ENCODE measurements at places on chromosomes 11 and 22.

- DNase-seq = no peak
Observed at GRCh38 chr22:30614268-30614667, 7.3 kb downstream of the TCN2 start.

DNA sequence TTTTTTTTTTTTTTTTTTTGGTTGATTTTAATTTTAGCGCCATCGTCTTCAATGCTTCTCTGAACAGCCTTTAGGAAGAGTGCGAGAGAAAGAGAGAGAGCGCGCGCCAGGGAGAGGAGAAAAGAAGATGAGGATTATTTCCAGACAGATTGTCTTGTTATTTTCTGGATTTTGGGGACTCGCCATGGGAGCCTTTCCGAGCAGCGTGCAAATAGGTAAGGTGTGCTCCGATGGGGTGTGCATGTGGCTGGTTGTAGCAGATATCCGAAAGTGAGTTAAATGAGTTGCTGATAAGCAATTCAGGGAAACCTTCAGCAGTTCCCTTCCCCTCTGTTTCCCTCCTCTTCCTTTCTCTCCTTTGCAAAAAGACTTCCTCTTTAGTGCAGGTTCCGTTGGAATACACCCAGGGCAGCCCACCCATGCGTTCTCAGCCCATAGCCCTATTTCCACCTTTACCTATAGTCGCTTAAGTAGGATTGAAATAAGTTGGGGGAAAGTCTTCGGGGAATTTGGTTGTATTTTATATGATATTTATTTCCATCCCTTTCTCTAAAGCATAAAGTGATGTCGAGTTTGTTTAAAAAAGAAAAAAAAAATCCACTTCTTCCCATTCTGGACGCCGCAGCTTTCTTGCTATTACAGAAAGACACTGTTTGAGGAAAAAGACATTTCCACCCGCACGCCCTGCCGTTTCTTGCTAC, 1.1 kb downstream of the GRIA4 start:
- no peak for DNase-seq

DNA sequence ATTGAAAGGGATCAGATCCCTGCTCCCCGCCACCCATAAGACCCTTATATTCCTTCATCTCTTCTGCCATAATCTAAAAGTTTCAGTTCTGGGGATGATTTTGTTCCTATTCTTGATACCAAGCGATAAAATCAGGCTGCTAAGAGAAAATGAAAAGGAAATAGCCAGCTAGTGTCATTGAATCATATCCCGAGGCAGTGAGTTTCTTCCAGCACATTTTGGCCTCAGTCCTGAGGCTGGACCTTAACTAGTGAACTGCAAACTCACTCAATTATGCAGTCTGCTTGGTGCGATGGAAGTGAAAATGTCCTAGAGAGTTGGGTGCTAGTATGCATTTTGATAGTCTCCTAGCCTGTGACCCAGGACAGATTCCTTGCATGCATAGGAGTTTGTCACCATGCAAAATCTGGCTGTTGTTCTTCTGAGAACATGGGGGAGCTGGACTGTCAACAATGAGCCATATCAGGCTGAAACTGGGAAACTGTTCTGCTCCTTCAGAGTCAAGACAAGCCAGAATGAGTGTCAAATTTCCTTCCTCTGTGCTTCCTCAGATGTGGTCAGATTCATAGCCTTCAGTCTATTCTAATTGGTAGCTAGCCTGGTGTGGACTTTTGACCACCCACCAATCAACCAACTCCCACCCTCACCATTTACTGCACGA, 102.9 kb downstream of the CCDC81 start:
- DNase-seq = no peak

- DNase-seq = no peak
Observed at GRCh38 chr11:73734993-73735392, 25.9 kb downstream of the RAB6A start.

DNA sequence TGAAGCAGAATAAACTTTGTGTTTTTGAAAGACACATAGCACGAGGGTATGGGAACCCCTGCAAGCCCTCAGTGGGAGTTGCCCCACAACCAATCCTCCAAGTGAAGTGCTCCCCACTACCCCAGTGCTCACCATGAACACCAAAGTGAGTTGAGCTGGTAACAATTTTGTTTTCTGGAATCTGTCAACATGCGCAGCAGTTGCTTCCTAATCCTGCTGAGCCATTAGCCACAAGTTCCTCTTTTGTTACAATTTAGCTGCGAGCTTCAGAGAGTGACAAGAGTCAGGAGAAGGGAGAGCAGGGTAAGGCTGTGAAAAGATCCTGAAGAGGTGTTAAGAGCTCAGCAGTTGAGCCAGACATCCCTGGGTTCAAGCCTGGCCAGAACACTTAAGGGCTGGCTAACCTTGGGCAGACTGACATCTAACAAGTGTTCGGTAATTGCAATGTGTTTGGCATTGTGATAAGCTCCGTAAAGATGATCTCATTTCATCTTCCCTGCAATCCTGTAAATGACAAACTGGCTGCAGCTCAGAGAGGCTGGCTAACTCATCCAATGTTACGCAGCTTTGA, 24.1 kb upstream of the ASPHD2 start:
- no peak for DNase-seq

- no peak for DNase-seq
Observed at GRCh38 chr22:36432592-36433317, 45.0 kb upstream of the MYH9 start.

- no peak for DNase-seq
Observed at GRCh38 chr11:102267609-102268008, 49.7 kb upstream of the BIRC3 start.

- DNase-seq = no peak
Observed at GRCh38 chr11:11267312-11267711, 85.7 kb downstream of the CSNK2A3 start.

GRCh38 chr11:19633276-19633675, 79.4 kb upstream of the NAV2 start:
- DNase-seq = no peak

DNA sequence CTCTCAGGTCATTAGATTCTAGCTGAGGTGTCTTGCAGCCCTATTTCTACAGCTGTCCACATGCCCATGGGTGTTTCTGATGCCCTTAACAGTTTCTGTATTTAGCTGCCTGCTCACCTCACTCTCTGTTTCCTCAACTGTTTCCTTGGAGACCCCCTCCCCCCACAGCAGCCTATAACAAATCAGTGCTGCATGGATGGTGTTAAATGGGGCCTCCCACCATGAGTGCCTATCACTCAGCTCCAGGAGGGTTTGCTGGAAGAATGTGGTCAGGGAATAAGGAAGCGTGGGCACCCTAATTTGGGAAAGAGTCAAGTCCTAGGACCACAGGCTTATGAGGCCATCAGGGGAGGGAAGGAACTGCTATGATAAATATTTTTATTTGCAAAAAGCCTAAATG, 8.6 kb downstream of the KLHL35 start:
- no peak for DNase-seq

- DNase-seq = no peak
Observed at GRCh38 chr11:126231725-126232459, 20.3 kb downstream of the FAM118B start.

DNA sequence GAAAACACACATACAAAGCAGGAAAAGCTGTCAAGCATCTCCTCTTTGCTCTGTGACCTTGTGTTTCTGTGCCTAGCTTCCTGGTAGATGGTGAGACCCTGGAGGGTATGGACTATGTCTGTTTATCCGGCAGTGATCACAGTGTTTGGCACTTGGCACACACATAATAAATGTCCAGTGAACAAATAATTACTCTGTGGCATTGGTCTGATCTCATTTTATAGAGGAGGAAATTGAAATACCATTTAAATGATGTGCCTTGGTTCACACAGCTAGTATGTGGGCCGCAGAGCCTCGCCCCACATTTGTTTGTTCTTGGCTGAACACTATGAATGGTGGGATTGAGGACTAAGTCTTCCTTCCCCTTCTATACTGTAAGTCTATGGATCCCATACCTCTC, 104.7 kb upstream of the SPON1 start:
- no peak for DNase-seq

GRCh38 chr22:44491269-44492035, 6.6 kb downstream of the RTL6 start:
- no peak for DNase-seq

GRCh38 chr11:78860720-78861422, 286.2 kb upstream of the NARS2 start:
- no peak for DNase-seq

DNA sequence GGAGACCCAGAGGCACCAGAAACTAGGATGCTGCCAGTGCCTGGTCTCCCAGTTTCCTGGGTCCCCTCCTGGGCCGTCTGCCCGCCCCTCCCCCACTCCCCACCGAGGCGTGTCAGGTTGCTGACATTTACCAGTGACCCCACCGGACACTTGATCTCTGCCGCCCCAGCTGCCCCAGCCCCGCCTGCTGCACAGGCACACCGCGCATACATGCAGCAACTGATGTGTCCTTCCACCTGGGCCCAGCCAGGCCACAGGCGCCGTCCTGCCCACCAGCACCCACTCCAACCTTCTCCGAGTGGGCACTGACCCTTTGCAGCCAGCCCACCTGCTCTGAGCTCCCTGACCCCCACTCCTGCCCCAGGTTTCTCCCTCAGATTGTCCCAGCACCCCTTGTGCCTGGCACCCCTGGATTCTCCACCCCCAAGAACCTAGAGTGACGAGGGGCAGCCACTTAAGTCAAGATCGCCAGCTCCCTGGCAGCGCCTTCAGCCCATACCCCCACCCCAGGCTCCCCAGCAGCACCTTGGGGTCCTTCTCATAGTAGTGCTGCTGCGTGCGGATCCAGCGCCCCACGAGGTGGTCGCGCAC, 548 bp downstream of the PYGM start:
- no peak for DNase-seq

DNA sequence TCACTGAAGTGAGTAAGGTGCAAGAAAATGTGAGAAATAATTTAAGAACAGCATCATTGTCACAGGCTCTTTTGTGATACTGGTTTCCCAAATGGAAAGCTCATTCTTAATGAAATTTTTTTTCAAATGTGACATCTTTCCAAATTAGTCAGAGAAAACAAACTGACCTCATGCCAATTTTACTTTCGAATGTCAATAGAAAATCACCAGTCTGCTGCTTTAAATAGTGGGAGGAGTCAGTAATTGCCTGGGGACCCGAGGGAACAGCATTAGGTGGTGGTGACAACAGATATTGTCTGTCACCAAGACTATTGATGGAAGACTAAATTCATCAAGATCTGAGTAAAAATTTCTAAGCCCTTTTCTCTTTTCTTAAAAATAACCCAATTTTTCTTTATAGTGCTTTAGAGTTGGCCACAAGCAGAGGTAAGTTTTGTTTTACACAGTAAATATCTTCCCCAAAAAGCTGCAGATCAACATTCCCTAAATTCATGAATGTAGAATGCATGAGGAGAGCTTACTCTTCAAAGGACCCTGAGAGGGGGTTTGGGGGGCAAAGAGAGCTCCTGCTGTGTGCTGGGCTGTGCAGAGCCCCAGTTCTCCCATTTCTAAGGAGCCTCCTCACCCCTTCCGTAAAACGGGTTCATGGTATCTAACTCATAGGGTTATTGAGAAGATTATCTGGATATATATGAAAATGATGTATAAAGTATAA, 95.1 kb downstream of the PIWIL4 start:
- DNase-seq = no peak

DNA sequence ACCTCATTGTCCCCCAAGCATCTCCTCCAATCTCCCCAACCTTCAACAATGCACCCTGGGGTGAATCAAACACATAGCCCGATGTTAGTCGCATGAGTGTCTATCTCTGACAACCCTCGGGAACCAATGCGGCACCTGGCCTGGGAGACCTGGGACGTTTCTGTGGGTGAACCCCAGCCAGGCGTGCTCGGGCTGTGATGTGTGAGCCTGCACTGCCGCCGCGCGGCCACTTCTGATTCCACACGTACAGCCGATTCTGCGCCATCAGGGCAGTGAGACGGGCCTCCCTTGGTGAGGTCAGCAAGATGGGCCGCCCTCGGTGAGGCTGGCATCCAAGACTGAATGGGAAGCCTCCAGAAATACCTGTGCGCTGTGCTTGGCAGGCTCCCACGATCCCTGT, 5.2 kb upstream of the H19 start:
- no peak for DNase-seq

- DNase-seq = no peak
Observed at GRCh38 chr11:105401269-105401809, 208.5 kb upstream of the GRIA4 start.

DNA sequence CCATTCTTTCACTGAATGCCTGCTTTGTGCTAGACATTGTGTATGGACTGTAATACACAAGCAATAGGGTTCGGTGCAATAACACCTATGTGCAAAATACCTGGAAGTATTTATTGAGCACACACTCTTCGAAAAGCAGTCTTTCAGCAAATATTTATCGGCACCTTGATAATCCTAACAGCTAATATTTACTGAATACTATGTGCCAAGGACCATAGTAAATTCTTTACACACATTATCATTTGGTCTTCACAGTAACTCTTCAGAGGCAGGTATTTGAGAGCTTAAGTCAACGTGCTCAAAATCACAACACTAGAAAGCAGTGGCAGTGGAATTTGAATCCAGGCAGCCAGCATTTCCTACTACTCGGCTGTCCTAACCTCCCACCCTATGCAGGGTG, 2.2 kb downstream of the B3GNT6 start:
- DNase-seq = no peak

- DNase-seq = no peak
Observed at GRCh38 chr11:66081505-66081904, 11.4 kb downstream of the PACS1 start.

GRCh38 chr11:48017105-48017830, 36.9 kb downstream of the PTPRJ start:
- DNase-seq = no peak

DNA sequence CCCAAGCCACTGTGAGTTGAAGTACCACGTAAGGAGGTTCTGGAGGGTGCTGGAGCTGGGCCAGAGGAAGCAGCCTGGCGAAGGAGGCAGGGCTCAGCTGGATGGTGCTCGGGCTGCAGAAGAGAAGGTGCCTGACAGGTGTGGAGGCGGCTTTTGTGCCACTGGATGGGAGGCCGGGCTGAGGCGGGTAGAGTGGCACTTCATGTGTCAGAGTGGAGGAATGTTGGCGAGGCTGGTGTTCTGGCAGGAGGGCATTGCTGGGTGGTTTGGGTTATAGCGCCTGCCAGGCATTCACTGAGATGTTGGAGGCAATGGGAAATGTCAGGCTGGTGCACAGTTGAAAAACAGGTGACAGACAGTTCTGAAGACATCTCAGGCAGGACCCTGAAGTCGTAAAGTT, 24.2 kb downstream of the UBE2L3 start:
- no peak for DNase-seq

Data from cortex of kidney (tissue), 1 donor.